Midbrain (tissue), 1 donor: ENCODE measurements at places on chromosomes 4 and X.

- no peak for DNase-seq
Measured at GRCh38 chrX:110135618-110136017, 132.7 kb downstream of the TMEM164 start.

- DNase-seq, result no peak
Measured at GRCh38 chrX:31421441-31421840, 349.6 kb upstream of the FTHL17 start.

- peak; percentile 7 for DNase-seq
Measured at GRCh38 chrX:111100191-111100590, 4.2 kb downstream of the PAK3 start.

DNA sequence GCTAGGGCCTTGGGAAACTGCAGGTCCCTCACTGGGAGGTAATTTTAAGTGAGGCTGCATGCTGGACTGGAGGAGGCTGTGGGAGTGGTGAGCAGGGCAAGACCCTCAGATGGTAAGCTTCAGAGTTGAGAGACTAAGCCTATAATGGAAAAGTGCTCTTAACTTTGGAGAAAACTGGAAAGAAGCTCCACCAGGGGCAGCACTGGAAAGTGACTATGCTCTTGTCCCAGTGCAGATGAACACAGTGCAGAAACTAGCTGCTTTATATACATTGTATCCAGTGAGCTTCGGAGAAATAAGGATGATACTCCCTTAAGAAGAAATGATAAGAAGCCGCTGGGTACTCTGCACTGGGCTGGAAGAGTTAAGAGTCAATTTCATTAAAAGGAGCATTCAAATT lies 3.2 kb upstream of the MAGEB2 start:
- no peak for DNase-seq

DNA sequence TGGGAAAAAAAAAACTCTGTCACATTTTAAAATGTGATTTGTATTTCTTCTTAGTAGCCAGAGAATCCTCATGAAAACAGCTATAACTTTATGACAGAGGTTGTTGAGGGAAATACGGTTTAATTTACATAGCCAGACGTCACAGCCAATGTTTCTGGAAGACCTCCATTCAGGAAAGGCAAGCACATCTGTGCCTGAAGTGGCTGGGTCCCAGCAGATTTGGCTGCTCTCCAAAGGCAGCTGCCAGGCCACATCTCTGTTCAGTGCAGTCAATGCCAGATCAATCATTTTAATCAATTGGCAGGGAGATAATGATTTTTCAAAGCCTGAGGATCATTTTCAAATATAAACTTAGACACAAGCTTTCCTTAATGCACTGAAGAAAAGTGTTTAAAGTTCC lies 86.5 kb upstream of the ZIC3 start:
- no peak for DNase-seq

DNA sequence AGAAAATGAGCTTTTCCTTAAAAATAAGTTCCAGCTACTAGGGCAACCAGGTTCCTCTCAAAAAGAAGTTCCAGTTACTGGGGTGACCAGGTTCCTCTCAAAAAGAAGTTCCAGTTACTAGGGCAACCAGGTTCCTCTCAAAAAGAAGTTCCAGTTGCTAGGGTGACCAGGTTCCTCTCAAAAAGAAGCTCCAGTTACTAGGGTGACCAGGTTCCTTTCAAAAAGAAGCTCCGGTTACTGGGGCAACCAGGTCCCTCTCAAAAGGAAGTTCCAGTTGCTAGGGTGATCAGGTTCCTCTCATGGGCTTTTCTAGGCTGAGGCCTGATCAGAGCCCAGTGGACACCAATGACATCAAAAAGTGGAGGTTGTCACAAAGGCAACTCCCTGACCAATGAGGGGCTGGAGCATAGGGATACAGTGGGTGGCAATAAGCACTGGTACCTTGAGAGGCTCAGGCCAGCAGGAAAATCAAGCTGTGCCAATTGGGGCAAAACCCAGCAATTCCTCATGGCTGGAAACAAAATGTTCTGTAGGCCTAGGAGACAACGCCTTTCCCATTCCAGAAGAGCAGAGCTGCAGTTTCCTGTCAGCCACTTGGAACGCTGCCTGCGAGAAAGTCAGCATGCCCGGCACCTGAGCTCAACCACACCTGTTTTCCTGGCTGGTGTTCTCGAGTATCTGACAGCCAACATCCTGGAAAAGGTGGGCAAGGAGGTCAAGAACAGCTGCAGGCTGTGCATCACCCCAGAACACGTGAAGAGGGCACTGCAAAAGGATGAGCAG lies 12.3 kb upstream of the SYTL5 start:
- DNase-seq, result peak; percentile 0

DNA sequence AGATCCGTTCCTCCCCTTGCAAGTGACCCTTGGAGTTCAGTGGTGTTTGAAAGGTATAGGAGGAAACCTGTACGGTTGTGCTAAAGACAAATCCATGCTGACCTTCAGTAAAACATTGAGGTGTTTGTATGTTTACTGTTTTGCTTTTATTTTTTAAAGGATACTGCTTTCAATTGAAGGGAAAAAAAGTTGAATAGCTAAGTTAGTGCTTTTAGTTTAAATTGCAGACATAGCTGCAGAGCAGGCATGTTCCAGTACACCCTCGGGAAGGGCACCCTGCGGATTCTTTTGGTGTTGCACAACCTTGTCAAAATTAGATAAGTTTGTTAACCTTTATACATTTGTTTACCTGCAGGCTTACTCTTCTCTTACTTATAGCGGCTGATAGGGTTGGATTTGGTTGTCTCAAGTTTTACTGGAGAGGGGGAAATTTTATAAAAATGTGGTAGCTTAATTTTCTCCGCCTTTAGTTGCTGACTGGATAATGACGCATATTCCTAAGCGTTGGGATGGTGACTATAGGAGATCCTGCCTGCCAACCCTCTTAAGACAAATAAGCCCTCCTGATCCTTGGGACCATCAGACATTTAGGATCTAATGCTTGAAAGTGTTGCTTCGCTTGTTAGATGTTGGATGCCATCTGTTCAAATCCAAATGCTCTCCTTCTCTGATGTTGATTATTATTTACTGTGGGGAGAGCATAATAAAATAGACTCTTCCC lies 2.0 kb downstream of the RAPGEF2 start:
- DNase-seq, result peak; percentile 8

GRCh38 chrX:73270753-73271152 lies 56.1 kb upstream of the NAP1L2 start:
- no peak for DNase-seq

DNA sequence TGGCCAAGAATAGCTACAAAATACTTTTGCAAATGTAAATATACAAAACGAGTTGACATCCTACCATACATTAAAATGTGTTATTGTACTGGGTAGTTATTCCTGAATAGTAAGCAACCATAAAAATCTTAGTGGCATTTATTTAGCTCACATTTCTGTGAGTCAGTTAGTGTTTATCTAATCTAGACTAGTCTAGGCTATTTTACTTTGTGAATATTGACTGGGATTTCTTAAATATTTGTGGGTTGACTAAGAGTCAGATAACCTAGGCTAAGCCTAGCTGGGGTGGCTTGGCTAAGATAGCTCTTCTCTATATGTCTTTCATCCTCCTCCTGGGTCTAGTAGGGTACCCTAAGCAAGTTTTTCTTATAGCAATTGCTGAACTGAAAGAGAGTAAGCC lies 543.8 kb upstream of the DIAPH2 start:
- DNase-seq, result no peak
